Renal pelvis (tissue), 12 donors: ENCODE measurements at places on chromosomes 12 and 14. TPM values are rescaled to one million over a fixed set of nuclear protein-coding genes. Genes with fewer than 3 reads are reported as not detected.

DNA sequence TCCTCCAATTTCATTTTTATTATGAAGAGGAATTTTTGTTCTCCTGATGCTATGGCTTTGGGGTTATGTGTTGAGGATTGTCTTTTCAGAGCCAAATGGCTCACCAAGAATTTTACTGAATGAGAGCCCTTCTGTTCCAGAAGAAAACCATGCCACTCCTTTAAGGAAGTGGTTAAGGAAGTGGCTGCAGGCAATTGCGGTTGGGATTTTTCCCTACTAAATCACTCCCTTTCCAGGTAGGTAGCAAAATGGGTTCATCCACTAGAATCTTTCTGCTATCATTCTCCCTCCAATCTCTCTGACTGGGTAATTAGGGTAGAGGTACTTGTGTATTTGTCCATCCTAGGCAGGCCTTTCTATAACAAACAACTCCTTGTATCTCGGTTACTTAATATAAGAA lies 163.1 kb downstream of the TTC8 start:
- no peak for DNase-seq

- DNase-seq = peak; percentile 45
Observed at GRCh38 chr14:23478109-23478759, 8.7 kb downstream of the NGDN start.

Gene RD3L
- not detected for polyA plus RNA-seq

DNA sequence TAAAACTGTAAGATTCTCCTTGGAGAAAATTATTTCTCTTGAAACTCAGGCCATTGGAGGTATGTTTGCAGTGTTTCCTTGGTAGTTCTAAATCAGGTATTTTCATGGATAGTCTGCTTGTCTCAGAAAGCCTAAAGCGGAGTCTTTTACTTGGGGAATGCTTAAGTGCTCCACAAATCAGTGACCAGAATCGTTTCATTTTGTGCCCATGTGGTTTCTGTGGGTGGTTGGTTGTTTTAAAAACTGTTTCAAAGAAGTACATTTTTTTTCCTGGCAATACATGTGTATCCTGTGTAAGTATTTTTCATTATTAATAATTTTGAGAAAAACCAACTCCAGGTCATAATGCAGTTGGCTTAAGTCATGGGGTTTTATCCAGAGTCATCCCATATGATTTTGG lies 33.6 kb downstream of the CCDC91 start:
- no peak for DNase-seq

- DNase-seq = peak; percentile 54
Observed at GRCh38 chr14:50061664-50062437, 54.5 kb downstream of the VCPKMT start.

GRCh38 chr14:94771158-94771905 lies 1.4 kb upstream of the GSC start:
- no peak for DNase-seq

- DNase-seq = peak; percentile 39
Observed at GRCh38 chr12:20549108-20549719, 145.9 kb upstream of the SLCO1C1 start.

Gene SDSL
- 18.2 TPM for polyA plus RNA-seq

GRCh38 chr12:83763425-83763824 lies 1076.7 kb downstream of the TMTC2 start:
- no peak for DNase-seq

- DNase-seq = no peak
Observed at GRCh38 chr12:112386726-112387125, 4.5 kb upstream of the HECTD4 start.

Gene CACNA2D4
- polyA plus RNA-seq = 2.0 TPM

- no peak for DNase-seq
Observed at GRCh38 chr14:28690029-28690692, 76.4 kb upstream of the FOXG1 start.

Gene STYK1
- 0.67 TPM for polyA plus RNA-seq

Gene MLF2
- 247 TPM for polyA plus RNA-seq

Gene SERPINA5
- 12.8 TPM for polyA plus RNA-seq

Gene CRADD
- 12.2 TPM for polyA plus RNA-seq

Gene CFAP73
- polyA plus RNA-seq = 2.2 TPM

Gene KRT74
- not detected for polyA plus RNA-seq

DNA sequence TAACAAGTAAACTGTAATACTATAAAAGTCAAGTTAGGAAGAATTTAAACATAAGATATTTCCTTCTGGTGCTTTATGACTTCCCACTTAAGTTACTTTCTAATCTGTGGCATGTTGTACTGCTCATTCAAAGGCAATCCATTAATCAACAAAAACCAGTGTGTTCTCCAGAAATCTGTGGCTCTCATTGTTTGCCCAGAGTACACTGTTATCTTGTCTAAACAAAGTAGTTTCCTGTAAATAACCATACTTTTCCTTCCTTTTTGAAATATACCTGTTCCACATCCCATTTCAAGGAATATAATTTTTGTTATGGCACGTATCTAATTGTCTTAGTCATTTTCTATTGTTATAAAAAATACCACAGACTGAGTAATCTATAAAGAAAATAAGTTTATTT lies 184.1 kb downstream of the CCER1 start:
- DNase-seq = no peak

GRCh38 chr12:105206686-105207374 lies 29.1 kb downstream of the APPL2 start:
- peak; percentile 36 for DNase-seq

Gene AICDA
- 0.65 TPM for polyA plus RNA-seq

Gene ADAM20
- 0.06 TPM for polyA plus RNA-seq

GRCh38 chr14:78340250-78340649 lies 170.1 kb downstream of the NRXN3 start:
- DNase-seq = no peak

GRCh38 chr14:33573301-33573880 lies 377.5 kb downstream of the EGLN3 start:
- no peak for DNase-seq

Gene CACNA1C
- polyA plus RNA-seq = 12.2 TPM

DNA sequence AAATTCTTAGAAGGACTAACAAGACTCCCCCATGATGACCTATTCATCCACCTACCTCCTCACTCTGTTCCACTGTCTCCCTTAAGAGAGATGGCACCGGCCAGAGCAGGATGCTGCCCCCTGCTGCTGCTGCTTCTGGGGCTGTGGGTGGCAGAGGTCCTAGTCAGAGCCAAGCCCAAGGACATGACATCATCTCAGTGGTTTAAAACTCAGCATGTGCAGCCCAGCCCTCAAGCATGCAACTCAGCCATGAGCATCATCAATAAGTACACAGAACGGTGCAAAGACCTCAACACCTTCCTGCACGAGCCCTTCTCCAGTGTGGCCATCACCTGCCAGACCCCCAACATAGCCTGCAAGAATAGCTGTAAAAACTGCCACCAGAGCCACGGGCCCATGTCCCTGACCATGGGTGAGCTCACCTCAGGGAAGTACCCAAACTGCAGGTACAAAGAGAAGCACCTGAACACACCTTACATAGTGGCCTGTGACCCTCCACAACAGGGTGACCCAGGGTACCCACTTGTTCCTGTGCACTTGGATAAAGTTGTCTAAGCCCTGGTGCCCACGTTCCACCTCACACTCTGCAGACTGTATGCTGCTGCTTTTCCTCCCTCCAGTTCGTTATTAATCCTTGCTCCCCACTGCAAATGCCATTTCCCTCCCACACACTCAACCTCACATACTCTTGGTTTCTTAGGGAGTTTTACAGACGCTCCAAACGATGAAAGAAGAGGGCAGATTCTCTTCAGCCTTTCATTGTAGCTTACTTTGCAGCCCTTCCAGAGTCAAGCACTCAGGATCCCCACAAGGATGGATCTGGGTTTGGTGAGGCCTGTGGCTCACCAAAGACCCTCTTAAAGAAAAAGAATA lies at the start of gene RNASE8:
Gene RNASE8 (plus strand): TSS at position 20 of the 873 bp plus-strand sequence. CDS start 71 bp downstream, at position 91.
- DNase-seq = no peak

- DNase-seq = no peak
Observed at GRCh38 chr14:62081012-62081612, 318.9 kb downstream of the SNAPC1 start.

- DNase-seq = no peak
Observed at GRCh38 chr12:3134526-3135135, 57.5 kb downstream of the TSPAN9 start.

Gene A2M
- polyA plus RNA-seq = 194 TPM

Gene RERG
- 30.9 TPM for polyA plus RNA-seq

- no peak for DNase-seq
Observed at GRCh38 chr12:128792881-128793280, 30.9 kb downstream of the SLC15A4 start.

DNA sequence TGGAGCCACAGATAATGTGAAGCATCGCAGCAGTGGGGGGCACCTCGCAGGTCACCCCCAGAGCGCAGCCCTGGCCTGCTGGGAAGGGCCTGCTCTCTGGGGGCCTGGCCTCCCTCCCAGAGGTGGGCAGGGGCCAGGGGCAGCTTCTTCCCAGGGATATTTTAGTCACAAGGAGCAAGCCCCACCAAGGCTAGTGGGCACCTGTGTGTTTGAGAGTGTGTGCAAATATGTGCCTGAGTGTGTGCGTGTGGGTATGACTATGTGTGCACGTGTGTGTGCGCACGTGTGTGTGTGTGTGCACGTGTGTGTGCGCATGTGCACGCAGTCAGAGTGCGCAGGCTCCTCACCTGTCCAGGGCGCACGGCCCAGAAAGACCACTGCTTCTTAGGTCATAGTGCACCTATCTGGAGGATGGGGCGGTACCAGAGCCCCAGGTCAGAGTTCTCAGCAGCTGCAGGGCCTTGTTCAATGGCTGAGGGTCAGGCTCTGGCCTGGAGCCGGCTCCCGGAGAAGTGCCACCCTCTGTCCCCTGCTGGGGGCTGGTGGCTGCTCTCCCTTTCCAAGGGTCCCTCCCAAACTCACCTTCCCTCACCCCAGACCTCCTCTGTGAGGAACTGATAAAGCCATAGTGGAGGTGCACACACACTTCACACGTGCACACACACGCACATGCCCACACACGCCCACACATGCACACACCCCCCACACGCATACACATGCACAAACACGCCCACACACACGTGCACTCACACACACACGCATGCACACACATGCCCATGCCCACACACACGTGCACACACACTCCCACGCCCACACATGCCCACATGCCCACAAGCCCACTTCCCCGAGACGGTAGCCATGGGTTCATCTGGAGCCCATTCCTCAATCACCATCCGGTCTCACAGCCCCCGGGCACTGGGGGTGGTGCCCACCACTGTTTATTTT lies 128.5 kb downstream of the KIF26A start:
- no peak for DNase-seq

- no peak for DNase-seq
Observed at GRCh38 chr12:66240096-66240820, 51.2 kb downstream of the IRAK3 start.

Gene CLEC6A
- polyA plus RNA-seq = 0.07 TPM

GRCh38 chr14:94385553-94386057 lies 2.8 kb downstream of the SERPINA1 start:
- DNase-seq = no peak

Gene IGFBP6
- polyA plus RNA-seq = 10.4 TPM

Gene SCNN1A
- polyA plus RNA-seq = 105 TPM

- DNase-seq = no peak
Observed at GRCh38 chr14:95225251-95225887, 68.0 kb upstream of the DICER1 start.

Gene RNASE3
- 0.77 TPM for polyA plus RNA-seq

GRCh38 chr12:131362291-131363211 lies 348.3 kb upstream of the SFSWAP start:
- DNase-seq = no peak

DNA sequence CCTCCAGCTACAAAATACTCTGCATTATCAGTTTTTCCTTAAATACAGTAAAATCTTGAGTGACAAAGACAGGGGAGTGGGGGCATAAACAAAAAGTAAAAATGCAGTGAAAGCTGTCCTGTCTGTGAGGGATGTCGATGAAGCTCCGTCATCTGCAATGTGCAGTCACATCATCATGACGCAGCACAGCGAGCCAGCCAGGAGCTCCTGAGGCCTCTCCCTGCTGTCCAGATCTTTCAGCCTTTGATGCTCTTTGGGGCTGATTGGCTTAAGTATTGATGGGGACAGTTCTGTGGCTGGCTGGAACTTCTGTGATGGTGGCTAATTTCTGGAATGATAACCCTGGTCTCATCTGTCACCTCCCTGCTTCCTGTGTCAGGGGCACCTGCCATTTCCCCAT lies 54.6 kb upstream of the TRAF3 start:
- DNase-seq = no peak

- DNase-seq = peak; percentile 74
Observed at GRCh38 chr12:46373301-46374296, 1.0 kb upstream of the SLC38A2 start.

- DNase-seq = no peak
Observed at GRCh38 chr12:102913453-102914226, 3.4 kb downstream of the PAH start.

Gene PTPRR
- polyA plus RNA-seq = 0.68 TPM

DNA sequence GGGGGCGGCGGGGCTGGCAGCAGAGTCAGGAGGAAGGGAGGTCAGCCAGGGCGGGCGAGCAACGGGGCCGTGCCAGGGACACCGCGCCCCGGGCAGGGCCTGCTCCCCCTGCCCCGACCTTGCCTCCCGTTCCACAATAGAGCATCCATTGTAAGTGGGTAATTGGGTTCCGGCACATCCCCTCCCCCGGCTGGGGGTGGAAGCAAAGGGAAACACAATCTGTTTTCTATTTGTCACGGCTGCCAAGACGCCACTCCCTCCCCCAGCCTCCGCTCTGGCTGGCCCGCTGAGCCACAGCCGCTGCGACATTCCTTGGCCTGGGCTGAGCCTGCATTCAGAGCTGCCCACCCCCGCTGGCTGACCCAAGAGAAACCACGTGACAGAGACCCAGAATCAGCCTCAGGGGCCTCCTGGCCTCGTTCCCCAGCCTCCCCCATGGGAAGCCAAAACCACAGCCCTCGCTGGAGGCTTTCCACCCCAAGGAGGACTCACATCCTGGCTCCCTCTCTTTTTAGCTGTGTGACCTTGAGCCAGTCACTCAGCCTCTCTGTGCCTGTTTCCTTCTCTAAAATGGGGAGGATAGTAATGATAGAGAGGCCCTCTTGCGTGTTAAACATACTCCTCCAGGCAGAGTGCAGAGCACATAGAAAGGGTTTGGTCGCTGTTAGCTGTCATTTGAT lies 117.6 kb downstream of the SCARB1 start:
- peak; percentile 96 for DNase-seq

- no peak for DNase-seq
Observed at GRCh38 chr12:503111-503761, 43.5 kb downstream of the B4GALNT3 start.

GRCh38 chr12:26469421-26470180 lies 274.2 kb downstream of the SSPN start:
- no peak for DNase-seq
